ENCODE measurements at places on chromosomes 7 and 10. TPM values are rescaled to one million over a fixed set of nuclear protein-coding genes. Genes with fewer than 3 reads are reported as not detected.

Gene OR2A5
- total RNA-seq, result not detected

DNA sequence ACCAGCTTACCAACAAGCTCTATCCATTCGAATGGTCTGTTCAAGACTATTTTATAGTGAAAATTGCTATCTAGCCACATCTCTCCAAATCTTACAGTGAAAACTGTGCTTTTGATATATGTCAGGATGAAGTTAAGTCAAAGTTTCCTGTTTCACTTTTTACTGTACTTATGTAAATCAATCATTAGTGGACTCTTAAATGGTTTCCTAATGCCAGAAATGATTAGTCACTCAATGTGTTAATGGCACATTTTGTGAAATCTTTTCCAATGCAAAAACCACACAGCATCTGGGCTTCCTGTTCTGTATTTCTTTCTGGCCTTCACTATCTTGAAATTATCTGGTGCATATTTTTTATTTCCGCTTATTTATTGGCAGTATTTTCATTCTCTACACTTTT lies 87.3 kb upstream of the STEAP1B start:
- DNase-seq, result no peak

DNA sequence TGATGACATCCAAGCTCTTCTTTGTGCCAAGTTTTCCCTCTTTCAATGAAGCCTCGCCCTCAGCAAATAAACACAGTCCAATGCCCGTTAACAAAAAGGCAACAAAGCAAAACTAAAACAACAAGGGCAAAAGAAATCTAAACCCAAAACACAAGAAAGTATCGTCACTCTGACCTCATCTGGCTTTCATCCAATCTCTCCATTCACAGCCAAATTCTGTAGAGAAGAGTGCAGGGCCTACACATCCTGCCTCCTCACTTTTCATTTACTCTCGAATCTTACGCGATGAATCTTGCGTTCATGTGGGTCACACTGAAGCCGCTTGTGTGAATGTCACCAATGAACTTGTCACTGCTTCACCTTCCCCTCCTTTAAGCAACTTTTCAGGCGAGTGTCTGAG lies 15.9 kb upstream of the AKR1E2 start:
- DNase-seq, result no peak

DNA sequence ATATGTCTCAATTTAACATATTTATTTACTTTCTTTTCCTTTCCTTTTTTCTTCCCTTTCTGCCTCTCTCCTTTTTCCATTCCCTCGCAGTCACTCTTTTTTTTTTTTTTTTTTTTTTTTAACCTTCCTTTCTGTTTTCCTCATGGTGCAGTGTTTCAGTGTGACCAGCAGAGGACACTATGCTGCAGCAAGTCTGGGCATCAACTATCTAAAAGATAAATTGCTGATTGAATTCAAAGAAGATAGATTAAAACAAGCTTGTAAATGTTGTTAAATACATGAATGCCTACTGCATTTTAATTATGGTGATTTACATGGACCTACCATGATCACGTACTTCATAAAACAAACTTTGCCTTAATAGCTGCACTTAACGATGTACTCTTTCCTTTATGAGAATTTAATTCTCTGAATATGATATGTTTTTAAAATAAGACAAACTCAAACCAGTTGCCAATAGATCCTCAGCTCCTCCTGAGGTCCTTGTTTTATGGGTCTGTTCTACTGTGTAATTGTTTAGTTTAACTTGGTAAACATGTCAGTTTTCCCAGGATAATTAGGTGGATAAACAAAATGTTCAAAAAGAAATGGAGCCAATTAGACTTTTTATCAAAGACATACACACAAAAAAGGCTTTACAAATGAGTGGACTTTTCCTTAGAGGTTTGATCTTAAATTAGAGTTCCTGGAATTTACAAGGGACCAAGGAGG lies 101.0 kb upstream of the AGR3 start:
- no peak for DNase-seq
